Heart right ventricle (tissue), 16 donors: ENCODE measurements at places on chromosomes 1 and 21.

DNA sequence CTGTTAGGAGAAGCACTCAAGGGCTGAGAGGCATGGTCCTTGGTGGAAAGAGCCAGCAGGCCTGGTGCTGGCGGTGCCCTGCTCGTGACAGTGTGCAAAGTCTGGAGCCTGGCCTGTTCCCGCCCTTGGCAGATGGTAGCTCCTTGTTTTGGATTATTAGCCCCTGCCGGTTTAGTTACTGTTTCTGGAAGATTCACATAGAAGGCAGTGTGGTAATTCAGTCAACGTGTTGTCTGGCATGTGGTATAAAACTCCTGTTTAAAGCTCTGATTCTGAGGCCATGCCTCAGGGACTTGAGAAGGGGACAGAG lies 6.8 kb downstream of the PKNOX1 start:
- no peak for DNase-seq

DNA sequence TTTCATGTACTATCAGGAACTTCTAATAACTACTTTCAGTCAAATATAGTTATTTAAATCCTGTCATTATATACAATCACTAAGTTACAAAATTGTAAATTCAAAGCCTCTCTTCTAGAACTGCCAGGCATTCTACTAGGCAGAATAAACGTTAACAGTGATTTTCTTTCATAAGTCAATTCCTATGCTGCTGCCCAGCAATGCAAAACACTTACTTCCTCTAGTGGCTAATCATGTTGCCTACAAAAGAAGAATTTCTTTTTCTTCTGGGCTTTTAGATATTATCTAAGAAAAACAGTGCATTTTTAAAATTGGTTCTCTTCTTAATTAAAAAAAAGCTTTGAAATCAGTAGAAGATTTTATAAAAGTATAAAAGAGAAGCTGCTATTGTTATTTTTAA lies 509.8 kb upstream of the ADAMTS5 start:
- no peak for DNase-seq

DNA sequence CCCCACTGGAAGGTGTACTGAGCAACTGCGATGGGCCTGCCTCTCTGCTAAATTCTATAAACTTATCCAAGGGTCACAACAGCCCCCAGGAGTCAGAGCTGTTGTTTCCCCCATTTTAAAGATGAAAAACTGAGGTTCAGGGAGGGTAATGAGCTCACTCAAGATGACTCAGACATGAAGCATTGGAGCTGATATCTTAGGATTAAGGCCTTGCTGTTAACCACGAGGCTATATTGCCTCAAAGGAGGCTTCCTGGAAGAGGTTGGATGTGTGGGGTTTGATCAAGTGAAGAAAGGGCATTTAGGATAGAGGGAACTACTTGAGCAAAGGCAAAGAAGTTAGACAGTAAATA lies 6.7 kb downstream of the LDLRAP1 start:
- no peak for DNase-seq

DNA sequence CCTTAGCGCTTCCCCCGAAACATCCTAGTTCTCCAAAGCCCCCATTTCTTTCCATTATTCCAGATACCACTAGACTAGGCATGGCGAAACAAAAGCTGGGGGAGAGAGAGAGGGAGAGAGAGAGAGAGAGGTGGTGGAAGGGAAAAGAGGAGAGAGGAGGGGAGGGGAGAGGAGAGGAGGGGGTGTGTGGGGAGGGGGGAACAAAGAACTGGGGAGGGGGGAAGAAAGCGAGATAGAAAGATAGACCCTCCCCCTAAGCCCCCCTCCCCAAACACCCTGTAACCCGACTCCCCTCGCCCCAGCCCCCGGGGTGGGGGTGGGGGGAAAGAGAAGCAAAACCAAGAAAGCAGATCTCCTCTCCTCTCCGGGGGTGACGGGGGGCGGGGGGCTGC lies 352 bp downstream of the MEX3A start:
- DNase-seq: no peak

- DNase-seq: no peak
These were observed 139.1 kb upstream of the COA6 start for GRCh38 chr1:234234199-234234598.

- DNase-seq: no peak
These were observed 845.6 kb downstream of the ADGRL2 start for GRCh38 chr1:82646336-82646735.

DNA sequence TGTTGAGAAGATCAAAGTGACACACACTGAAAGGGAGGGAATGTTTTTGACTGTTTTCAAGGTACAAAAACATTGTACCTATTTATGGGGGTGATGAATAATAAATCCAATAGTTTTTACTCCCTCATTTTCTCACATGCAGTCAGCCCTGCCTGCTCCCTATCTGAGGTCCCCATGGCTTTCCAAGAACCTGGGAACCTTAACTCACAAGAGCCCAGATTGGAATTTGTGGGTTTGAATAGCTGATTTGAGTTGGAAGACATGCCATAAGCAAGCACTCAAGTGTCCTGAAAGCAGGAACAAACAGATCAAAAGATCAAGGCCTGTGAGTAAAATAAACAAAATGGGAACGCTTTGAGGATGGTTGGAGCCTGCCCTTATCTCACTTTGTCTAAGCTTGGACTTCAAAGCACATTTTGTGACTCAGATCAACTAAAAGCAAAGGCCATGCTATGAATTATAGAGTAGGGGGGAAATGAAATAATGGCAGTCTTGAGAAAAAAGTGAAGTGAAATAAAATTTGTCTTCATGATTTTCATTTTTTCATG lies 136.6 kb downstream of the LYPLAL1 start:
- no peak for DNase-seq

DNA sequence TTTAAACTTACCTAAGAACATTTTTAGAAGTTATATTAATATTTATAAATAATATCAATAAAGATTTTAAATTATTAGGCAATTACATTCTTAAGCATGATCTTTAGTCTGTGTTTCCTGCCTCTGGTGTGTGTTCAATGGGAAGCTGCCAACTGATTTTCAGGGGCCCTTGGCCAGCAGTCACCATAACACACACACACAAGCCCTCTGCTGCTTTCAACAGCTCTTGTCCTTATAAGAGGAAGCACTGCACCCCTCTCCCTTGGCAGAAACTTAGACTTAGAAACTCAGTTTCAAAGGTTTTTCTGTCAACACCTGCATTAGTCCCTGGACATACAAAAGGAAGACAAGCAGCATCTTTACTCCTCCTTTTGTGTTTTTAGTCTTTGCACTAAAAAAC lies 81.4 kb downstream of the VAV3 start:
- no peak for DNase-seq

DNA sequence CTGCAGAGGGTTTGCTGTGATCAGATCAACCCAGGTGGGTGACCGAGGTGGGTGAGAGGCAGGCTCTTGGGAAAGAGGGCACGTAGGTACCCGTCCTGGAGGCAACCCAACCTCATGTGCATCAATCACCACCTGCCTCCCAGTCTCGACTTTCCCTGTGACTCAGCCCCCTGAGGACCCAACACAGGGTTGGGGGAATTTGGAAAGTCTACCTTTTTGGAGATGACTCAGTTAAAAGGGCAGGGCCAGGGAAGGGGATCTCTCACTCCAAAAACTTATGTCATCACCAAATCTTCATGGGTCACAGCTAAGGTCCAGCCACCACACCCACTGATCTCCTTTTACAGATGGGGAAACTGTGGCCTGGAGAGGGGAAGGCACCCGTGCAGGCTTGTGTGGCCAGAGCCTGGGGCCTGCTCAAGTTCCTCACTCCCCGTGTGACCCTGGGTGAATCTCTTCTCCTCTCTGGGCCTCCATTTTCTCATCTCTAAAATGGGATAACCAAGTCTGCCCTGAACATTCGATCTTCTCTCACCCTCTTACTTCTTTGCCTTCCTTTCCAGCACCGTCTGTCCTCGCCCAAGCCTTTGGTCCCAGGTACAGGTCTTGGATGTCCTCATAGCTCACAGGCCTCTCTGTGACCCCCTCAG lies 34.6 kb upstream of the WNT4 start:
- DNase-seq: no peak

GRCh38 chr1:55118651-55119329 lies 79.4 kb downstream of the PCSK9 start:
- no peak for DNase-seq

DNA sequence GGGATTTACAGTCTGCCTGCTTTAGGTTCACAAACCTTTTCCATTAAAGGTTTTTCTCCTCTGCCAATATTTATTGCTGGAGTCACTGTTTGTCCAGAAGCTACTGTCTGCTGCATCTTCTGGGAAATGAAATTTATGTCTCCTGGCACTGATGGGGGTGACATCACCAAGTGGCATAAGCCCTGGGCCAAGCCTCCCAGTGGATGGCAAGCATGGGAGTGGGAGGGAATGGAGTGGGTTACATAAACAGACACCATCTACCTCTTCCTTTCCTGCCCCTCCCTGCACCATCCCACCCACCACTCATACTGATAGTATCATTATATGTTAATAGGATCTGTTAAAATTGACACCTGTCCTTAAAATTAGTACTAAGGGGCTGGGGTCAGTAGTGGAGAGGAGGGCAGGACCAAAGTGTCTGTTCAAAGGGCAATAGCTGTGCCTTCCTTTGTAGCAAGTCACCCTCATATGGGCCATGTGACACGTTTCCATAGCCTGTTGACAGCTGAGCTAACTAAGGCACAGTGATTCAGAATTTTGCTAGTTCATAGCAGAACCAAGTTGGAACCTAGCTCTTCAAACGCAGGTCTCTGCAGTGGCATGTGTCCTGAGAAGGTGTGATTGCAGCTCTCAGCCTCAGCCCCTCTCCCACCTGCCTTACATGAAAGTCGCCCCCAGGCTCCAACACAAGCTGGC lies 71.0 kb downstream of the MAB21L3 start:
- DNase-seq: no peak
